ENCODE measurements at places on chromosomes 2 and 18.

GRCh38 chr2:127558911-127559310, 23.4 kb downstream of the MYO7B start:
- DNase-seq = no peak

DNA sequence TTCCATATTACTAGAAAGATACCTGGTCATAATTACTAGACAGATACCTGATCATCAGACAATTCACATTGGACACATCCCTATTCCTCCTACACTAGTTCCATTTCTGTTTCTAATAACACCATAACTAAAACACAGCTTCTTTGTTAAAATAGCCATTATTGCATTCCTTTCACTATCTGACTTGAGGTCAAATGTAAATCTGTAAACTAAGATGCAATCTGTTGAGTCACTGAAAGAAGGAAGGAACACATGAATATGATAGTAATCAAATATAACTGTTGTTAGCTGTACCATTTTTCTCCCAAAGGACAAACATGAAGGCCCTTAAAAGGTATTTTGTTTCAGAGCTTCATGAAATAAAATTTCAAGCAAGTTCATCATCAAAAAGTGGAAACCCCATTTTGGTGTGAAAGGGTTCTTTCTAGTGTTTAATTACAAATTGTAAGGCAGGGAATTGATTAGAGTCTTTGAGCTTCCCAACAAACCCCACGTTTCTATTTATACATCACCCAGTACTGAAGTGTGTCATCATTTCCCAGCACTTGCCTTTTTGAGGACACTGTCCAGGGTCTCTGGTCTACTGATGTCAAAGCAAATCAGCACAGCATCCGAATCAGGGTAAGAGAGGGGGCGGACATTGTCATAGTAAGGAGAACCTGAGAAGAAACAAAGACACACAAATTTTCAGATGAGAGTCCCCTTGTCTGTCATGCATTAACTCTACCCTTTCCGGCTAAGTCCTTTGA, 13.0 kb downstream of the RND3 start:
- no peak for DNase-seq

GRCh38 chr2:208319391-208319790, 53.3 kb downstream of the PIKFYVE start:
- no peak for DNase-seq

- DNase-seq = no peak
These were observed 5.4 kb downstream of the VIT start for GRCh38 chr2:36701918-36702317.

DNA sequence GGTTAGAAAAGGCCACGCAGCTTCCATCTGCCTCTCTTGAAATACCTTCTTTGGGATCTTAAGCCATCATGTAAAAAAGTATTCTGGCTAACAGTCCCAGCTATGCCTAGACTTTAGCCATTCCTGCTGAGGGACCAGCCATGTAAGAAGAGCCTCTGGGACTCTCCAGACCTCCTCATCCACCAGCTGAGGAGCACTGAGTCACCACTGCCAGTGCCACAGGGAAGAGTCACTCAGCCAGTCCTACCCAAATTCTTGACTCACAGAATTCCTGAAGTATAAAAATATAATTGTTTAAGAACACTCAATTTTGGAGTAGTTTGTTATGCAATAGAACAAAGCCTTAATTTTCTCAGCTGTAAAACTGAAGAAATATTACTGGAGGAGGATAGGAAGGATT, 436.7 kb downstream of the ZEB2 start:
- DNase-seq = no peak

GRCh38 chr2:224580248-224580647, 4.9 kb downstream of the CUL3 start:
- no peak for DNase-seq

DNA sequence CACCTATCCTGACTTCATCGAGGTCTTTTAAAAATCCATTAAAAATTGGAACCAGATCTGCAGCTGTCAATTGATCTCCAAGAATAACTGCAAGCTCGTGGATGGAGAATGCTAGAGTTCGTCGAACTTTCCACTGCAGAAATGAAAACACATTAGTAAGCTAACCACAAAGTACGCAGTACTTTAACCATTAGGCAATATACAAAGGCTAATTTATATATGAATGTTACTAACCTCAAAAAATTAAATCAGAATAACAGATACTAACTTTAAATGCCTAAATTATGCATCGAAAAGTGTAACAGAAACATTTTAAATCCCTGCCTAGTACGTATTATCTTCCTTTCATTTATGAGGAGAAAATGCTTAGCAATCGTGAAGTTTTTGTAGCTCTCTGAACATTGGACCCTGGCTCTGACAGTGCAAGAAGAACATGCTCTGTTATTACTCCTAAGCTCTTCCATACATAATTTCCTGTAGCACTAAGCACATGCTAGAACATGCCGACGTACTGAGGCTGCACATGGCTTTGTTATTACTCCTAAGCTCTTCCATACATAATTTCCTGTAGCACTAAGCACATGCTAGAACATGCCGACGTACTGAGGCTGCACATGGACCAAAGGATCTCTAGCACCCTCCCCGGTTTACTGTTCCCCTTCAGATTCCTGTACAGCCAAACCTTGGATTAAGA, 57.0 kb downstream of the PPP4R1 start:
- no peak for DNase-seq

- no peak for DNase-seq
These were observed 31.0 kb upstream of the NFE2L2 start for GRCh38 chr2:177295484-177295883.

- DNase-seq = no peak
These were observed 34.6 kb upstream of the STK17B start for GRCh38 chr2:196205881-196206435.

- no peak for DNase-seq
These were observed 92.7 kb downstream of the NCKAP5 start for GRCh38 chr2:133475610-133476009.

- DNase-seq = no peak
These were observed 115.1 kb downstream of the KCNE4 start for GRCh38 chr2:223166983-223167650.

Data from stimulated activated CD8-positive, alpha-beta memory T cell treated with anti-CD3 and anti-CD28 coated beads, Interleukin-4, amount 100 ng/mL, for 1 hour (primary cell).